RKO (cell line): ENCODE measurements at places on chromosomes 5 and 9.

DNA sequence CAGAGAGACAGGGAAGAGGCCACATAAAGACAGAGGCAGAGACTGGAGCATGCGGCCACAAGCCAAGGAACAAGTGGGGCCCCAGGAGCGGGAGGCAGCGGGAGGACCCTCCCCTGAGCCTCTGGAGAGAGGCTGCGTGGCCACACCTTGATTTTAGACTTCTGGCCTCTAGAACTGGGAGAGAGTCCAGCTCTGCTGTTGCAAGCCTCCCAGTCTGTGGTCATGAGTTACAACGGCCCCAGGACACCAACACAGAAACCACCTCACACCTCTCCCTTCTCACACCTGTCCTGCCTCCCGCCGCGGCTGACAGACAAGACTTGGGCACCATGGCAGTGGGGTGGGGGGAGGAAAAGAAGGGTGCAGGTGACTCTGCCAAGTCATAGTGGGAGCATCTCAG lies 2.2 kb downstream of the INPP5E start:
- DNase-seq: no peak

DNA sequence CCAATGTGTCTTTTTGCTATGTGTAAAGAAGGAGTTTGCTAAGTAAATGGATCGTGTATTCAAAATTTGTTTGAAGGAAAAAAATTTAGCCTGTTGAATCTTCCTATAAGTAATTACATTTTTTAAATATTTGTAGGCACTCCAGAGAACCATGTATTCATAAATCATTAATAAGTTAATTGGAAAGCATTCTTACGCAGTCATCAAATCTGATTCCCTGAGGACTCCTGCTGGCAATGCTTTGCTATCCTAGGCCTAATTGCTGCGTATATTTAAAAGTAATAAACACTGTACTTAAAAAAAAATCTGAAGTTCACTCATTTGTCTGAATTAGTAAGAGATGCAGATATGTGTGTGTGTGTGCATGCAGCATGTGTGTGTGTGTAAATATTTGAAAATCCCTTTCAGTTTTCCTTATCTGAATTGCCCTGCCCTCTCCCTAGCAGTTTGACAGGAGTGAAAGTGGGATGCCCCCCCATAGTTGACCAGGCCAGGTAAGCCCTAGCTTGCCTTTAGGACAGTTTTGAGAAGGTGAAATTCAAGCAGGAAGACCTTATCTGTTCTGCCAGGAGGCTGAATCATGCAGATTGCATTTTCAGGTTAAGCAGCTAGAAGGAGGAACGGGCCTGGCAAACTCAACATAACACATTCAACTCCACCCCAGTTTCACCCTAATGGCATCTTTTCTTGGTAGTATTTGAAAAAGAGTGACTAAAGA lies 81.2 kb upstream of the DNAH5 start:
- no peak for DNase-seq

GRCh38 chr9:8772302-8772701 lies 972.7 kb upstream of the DMAC1 start:
- no peak for DNase-seq

DNA sequence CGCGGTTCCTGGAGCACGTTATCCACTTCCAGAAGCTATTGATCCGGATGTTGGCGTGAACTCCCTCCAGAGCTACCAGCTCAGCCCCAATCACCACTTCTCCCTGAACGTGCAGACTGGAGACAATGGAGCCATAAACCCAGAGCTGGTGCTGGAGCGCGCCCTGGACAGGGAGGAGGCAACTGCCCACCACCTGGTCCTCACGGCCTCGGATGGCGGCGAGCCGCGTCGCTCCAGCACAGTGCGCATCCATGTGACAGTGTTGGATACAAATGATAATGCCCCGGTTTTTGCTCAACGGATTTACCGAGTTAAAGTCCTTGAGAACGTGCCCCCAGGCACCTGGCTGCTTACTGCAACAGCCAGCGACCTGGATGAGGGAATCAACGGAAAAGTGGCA lies 809 bp downstream of the PCDHGA9 start:
- no peak for DNase-seq

DNA sequence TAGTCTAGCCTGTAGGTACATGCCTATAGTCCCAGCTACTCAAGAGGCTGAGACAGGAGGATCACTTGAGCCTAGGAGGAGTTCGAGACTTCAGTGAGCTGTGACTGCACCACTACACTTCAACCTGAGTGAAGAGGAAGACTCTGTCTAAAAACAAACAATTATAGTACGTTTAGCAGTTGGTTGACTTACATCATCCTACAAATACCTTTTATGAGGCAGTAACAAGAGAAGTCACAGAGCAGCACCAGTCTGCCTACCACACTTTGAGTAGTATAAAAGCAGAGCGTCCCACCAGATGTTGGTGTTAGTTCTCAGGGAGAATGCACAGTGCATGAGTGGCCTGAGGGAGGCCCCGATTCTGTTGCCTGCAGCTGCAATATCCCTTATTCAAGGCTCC lies 16.1 kb downstream of the ZFR start:
- no peak for DNase-seq

GRCh38 chr5:32315221-32316014 lies 2.7 kb upstream of the MTMR12 start:
- DNase-seq: no peak

- DNase-seq: peak; percentile 56
These were observed 871 bp downstream of the TRIO start for GRCh38 chr5:14143841-14144585.

GRCh38 chr9:129080298-129080600 lies 662 bp upstream of the DOLPP1 start:
- DNase-seq: no peak

GRCh38 chr5:40679148-40679912 lies 385 bp upstream of the PTGER4 start:
- peak; percentile 81 for DNase-seq

DNA sequence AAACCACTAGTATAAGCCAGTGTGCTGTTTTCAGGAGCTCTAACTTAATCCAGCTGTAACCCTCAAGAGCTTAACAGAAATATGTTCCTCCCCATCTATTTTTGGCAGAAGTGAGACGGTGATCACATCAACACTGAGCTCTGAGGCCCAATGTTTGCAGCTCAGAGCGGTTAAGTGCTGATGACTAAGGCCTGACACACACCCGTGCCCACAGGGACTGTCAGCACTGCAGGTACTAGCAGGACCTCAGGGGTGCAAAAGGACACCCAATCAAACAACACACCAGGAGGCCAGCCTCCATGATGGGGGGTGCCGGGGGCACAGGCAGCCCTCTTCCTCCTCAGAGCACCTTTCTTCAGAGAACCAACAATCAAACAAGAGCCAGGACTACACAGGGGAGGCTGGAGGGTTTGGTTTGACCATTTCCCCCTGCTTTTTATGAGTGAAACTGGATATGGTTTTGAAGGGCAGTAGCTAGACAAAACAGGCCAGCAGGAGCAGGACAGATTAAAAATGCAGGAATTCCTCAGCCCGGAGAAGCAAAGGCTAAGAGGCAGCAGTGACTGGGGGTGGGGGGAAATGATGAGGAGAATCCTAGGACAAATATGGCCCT lies 61.3 kb downstream of the RAPGEF1 start:
- peak; percentile 94 for DNase-seq

- DNase-seq: no peak
These were observed 182.6 kb upstream of the GLRA1 start for GRCh38 chr5:152107220-152107619.

DNA sequence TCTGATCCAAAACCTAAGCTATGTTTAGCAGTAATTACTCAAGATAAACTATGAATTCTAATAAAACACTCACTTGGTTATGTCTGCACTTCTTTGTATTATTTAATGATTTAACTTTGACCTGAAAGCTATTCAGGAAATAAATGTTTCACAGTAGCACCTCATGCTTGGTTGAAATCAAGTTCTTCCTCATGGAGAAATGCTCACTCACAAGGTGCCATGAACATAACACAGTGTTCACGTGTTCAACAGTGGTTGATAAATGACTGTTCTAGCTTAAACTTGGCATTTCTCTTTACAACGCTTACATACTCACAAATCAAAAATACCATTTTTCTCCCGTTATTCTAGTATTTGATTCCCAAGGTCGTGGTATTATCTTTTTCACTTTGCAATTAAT lies 35.8 kb downstream of the PUM3 start:
- no peak for DNase-seq

DNA sequence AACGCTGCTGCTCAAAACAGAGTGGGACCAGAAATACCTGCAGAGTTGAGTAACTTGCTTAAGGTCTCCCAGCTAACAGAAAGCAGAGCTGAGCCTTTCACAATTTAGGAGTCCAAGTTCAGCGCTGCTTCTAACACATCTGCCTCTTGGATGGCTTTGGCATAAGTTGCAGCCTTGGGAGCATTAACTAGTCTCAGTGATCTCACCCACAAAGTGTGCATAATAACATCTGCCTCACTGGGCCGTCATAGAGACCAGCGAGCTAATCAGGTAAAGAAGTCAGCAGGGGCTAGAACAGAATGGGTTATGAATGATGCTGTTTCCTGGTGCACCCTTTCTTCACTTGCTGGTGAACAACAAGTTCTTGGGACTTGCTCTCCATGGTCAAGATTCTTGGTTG lies 36.5 kb downstream of the WWC1 start:
- no peak for DNase-seq

GRCh38 chr5:151820271-151820670 lies 48.5 kb downstream of the G3BP1 start:
- DNase-seq: no peak

GRCh38 chr9:101212661-101213060 lies 172.1 kb downstream of the BAAT start:
- no peak for DNase-seq

DNA sequence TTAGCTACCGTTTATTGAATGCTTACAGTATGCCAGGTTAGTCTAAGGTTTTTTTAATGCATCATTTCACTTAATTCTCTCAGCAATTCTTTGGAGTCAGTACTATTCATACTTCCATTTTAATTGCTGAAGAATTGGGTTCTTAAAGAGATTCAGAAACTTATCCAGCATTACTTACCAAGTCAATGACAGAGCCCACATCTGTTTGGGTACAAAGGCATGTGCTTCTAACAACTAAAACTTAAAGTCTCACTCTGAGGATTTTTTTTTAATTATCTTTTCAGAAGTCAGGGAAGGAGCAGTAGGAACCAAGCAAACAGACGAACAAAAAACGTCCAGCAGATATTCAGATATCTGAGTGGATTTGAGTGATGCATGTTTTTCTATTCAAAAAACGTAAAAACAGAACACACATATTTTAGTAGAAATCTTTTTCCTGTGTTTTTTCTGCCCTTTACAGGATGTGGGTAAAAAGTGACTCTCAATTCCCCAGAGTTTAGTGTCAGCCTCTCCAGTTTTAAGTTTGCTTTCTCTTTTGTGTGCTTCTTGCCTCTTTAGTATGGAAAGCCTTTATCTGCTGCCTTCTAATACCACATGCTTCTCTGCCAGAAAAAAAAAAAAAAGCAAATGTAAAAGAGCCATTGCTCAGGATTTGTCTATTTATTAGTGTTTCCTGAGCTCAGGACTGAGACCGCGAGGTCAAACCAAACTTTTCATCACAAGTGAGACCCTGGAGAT lies 118.0 kb downstream of the PRKACG start:
- no peak for DNase-seq

- no peak for DNase-seq
These were observed 109.8 kb upstream of the SLC25A48 start for GRCh38 chr5:135724617-135725016.

- DNase-seq: no peak
These were observed 7.7 kb downstream of the GTF3C4 start for GRCh38 chr9:132677976-132678375.

DNA sequence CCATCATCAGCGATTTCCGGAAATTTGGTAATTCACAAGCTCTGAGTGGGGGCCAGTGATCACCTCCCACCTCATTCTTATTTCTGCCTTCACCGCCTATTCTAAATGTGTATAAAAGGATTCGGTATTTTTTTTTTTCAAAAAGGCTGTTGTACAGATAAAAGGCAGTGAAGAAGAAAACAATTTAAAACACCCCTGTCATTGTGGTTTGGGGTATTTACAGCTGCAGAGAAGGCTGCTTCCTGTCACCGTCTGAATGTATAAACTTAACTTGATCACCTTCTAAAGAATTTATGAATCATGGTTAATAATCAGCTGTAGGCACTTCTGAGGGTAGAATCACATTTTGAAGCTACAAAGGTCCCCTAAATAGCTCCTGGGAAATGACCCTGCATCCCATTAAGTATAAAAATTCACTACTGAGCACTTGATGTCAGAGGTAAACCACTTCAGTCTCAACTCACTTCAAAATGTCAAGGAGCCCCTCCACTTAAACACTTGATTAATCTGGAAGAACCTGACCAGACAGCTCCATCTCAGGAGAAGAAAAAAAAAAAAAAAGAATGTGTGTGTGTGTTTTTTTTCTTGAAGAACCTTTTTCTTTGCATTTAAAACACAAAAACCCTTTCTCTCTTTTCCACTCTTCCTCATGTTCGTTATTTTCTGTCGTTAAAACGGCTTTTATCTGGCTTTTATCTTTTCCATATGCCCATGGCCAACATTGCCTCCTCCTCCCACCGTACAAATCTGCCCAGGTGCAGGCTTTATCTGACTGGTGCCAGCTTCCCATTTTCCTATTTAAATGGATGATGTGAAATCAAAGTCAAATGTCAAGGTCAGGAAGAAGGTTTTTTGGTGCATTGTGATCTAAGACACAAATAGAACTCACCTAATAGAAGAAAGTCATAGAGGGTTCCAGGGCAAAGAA lies 291.2 kb downstream of the IRX1 start:
- DNase-seq: no peak

DNA sequence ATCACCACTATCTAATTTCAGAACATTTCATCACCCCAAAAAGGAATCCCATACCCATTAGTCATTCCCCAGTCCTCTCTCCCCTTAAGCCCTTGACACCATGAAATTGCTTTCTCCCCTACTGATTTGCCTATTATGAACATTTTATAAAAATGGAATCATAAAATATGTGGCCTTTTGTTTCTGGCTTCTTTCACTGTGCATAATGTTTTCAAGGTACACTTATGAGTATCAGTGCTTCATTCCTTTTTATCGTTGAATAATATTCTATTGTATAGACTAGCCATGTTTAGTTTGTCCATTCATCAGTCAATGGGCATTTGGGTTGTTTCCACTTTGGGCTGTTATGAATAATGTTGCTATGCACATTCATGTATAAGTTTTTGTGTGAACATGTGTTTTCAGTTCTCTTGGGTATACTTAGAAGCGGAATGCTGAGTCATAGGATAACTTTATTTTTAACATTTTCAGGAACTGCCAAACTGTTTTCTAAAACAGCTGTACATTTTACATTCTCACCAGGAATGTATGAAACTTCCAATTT lies 40.4 kb upstream of the FGF1 start:
- peak; percentile 26 for DNase-seq

GRCh38 chr9:127999461-127999860 lies 18.7 kb upstream of the EEIG1 start:
- DNase-seq: no peak
